ENCODE measurements at places on chromosomes 7 and 10.

DNA sequence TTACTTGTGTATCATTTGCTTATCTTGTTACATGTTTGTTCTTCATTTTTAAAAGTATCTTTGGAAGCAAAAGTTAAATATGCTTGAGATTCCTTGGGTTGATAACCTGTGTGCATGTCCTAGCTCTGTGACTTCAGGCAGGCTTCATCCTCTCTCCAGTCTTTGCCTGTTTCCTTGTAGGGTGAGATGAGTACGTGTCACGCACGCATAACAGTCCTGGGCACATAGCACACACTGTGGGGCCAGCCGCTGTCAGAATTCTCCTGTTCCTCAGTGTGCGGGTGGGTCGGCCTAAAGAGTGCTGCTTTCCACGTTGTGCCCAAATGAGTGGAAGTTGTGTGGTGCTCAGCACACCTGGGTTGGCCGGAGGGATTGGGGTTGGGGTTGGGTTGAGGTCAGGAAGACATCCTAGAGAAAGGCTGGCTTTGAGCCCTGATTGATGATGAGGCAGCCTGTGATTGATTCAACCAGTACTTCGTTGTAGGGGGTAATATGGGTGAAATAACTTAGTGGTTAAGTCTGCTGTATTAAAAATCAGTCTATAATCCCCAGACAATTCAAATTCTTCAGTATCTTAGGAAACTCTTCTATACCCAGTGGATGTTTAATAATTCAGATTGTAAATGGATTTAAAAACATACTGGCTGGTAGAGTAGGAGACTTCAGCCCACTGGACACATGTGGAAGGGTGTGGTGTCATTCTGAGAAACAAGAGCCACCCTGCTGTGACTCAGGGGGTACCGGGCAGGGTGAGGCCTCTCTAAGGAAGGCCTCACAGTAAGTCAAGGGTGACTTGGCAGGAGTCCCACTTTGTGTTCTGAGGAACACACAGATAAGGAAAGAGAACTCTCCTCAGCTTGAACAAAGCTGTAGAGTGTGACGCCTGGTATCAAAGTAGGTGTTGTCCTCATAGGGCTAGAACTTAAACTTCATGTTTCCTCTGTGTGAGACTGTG lies 54.8 kb downstream of the DAGLB start:
- DNase-seq = no peak

GRCh38 chr10:22850541-22850940 lies 77.3 kb upstream of the ARMC3 start:
- DNase-seq = no peak

DNA sequence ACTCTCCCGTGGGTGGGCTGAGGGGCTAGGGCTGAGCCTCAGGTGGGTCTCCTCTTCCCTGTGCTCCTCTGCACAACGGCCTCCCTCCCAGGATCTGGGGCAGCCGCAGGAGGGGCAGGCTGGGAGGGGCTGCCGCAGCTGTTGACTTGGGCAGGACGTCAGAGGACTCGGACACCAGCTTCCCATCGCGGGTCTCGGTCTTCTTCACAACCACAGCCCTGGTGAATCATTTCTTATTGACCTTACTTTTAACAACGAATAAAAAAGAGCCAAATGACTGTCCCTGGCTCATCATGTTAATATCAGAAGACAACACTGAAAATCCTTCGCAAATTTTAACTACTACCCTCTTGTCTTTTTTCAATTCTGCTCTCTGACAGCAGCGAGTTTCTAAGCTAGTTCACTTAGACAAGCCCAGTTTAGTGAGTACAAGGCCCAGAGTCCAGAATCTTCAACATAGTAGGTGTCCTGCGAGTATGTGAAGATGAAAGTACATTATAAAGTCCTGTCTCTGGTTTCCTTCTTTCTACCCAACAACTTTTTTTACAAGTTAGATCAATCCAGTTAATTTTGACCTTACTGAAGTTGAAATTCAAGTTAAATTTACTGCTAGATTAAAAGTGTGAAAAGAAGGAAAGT lies 32.4 kb downstream of the CTNNA3 start:
- no peak for DNase-seq

DNA sequence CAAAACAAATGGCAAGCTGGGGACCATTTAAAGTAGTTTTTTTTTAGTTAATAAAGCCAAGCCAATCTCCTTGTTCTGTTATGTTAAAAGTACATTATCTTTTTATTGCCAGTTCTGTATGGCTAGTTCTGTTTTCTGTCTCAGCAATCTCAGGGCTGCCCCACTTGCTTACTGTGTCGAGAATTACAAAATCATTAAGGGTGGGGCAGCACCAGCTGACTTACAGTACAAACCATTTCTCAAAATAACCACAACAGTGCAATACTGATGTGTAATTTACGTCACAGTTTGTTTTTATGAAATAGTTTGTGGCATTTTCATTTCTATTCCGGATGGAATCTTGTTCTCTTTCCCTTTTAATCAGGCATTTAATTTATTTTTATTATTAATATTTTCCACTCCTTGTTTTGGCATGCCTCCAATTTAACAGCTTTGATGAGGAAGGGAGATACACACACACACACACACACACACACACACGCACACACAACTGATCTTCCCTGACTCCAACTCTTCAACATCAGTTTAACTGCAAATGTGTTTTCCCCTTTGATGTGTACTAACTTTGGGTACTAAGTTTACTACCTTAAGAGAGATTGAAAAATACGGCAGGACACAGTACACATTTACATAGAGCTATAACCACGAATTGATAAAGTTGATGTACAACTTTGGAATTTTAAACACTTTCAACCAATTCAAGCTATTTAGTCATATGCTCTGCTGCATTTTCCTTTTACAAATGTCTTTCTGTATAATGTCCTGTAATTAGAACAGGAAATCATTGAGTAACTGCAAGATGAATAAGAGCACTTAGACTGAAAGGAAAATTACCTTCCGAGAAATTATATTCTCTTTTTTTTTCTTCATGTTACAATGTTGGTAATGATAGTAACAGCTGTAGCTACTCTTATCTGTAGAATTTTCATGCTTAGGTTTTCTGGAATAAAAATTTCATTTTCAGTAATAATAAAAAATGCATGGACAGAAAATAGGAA lies 91.5 kb downstream of the ARID5B start:
- DNase-seq = peak; percentile 30

GRCh38 chr7:121504482-121504881 lies 108.4 kb upstream of the FAM3C start:
- no peak for DNase-seq

GRCh38 chr10:22245567-22245966 lies 27.8 kb upstream of the EBLN1 start:
- no peak for DNase-seq

GRCh38 chr10:24505759-24506158 lies 217.9 kb downstream of the ARHGAP21 start:
- DNase-seq = no peak

- no peak for DNase-seq
These were observed 406.0 kb downstream of the PHF14 start for GRCh38 chr7:11379641-11380040.

DNA sequence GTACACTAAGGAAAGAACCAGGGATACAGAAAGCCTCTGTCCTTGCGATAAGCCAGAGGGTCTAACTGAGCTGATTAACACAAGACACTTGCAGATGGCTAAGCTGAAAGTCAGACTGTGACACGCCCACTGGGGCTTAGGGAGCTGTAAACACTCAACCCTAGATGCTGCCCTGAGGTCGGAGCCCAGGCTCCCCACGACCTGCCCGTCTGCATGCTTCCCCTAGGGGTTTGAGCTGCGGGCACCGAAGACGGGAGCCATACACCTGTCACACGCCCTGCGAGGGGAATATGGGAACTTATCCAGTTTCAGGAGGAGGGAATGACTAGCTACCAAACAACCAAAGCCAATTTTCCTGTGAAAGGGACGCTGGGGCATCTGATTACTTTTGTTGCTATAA lies 96.0 kb downstream of the HTR5A start:
- no peak for DNase-seq

DNA sequence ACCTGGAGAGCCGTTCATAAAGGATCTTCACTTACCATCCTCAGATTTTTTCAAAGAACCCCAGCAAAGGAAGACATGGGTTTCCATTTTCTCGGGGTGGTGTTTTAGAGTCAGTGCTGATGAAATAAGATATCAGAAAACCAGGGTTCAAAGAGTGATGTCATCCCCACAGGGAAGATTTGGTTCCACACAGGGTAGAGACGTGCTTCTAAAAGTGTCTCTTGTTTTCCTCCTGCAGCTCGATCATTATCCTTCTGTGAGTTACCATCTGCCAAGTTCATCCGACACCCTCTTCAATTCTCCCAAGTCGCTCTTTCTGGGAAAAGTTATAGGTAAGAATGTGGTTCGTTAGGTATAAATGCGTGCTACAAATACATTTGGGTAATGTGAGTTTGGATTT lies 323.8 kb upstream of the C7orf33 start:
- no peak for DNase-seq

GRCh38 chr10:35347121-35347562 lies 10.8 kb downstream of the CCNY start:
- no peak for DNase-seq

DNA sequence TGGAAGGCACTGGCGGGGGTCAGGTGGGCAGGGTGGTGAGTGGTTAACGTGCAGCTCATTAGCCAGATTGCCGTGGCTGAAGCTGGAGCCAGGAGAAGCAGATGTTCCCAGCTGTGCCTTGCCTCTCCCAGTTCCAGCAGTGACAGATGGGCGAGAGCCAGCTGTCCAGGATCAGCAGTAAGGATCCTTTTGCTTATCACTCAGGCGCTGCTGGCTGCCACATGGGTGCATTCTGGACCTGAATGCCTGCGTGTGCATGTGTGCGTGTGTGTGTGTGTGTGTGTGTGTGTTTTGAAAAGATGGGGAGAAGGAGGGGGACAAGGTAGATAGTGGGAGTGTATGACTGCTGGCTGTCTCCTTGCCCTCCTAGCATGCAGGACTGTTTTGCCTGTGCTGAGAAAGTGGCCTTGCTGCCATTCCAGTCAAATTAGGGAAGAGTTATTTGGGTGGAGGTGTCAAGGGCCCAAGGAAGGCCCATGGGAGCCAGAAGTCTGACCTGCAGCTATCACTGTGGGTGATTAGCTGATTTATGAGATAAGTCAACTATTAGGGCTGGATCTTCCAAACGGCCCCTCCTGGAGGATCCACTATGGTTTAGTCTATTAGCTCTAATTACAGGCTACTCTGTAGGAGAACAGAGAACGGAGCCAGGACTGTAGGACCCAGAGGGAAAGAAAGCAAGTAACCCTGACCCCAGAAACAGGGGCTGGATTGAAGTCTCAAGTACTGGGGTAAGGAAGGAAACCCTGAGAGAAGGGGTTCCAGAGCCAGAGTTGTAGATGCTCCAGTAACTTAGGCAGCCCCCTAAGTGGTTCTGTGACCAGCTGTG lies 3.3 kb downstream of the EPHA1 start:
- no peak for DNase-seq

- no peak for DNase-seq
These were observed 69.9 kb downstream of the HYCC1 start for GRCh38 chr7:22944022-22944421.

DNA sequence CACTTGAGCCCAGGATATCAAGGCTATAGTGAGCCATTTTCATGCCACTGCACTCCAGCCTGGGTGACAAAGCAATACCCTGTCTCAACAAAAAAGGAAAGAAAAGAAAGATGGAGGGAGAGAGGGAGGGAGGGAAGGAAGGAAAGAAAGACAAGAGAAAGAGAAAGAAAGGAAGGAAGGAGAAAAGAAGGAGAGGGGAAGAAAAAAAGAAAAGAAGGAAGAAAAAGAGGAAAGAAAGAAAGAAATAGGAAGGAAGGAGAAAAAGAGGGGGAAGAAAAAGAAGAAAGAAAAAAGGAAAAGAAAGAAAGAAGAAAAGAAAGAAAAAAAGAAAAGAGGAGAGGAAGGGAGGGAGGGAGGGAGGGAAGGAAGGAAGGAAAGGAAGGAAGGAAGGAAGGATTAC lies 321.5 kb upstream of the CNTNAP2 start:
- DNase-seq = no peak

DNA sequence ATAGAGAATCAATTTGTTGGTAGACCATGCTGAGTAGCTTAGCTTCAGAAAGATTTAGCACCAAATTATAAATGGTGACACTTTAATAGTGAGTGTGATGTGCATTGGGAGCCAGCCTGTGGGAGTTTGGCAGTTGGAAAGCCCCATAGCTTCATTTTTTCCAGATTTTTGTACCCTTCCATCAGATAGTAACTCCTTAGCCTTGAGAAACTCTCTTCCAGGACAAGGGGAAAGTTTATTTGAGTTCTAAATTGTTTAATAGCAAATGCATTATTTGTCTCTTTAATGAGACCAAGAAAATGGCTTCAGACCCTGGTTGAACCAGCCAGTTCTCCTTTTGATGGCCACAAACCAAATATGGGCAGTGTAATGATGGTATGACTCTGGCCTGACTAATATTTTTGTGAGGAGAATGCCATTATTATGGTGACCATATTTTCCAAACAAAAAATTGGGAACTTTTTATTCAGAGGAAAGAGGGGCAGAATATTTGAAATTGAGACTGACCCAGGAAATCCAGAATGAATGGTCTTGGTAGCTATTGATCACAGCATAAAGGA lies 49.8 kb downstream of the PLCE1 start:
- DNase-seq = no peak

- no peak for DNase-seq
These were observed 2.0 kb downstream of the MYOZ1 start for GRCh38 chr10:73639286-73639685.

DNA sequence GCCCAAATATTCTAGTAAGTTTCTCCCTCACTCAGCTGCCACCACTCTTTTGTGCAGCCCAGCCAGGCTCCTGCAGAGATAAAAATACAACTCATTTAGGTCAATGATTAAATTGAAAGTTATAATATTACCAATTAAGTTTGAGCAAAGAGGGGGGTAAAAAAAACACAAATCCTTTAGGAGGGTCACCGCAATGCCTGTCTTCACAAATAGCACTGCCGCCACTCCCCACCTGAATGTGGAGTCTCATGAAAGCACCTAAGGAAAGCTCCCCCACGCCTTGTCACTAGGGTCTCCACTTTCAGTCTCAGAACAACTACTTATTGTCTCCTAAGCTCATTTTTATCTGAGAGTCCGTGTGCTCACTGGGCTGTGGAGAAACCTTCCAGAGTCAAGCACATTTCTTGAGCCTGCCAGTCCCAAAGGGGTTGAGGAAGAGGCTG lies 148.7 kb downstream of the FGFR2 start:
- no peak for DNase-seq

DNA sequence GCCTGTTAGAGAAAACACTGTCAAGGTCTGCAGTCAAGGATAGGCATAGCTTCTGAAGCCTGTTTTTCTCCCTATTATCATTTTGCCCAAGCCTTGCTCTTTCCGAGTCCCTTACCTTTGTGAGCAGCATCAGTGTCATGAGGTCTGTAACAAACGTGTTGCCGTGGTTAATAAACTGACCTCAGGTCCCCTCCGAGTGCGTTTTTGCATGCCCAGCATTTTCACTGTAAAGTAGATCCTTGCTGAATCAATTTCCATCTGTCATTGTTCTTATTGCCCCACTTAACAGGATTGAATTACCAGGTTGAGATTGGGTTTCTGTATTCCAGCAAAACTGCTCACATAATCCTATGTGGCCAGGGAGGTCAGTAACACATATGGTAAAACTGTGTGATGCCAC lies 110.3 kb downstream of the ZNF248 start:
- no peak for DNase-seq

GRCh38 chr7:39332142-39332541 lies 234.1 kb upstream of the YAE1 start:
- DNase-seq = no peak

GRCh38 chr7:2939193-2939885 lies 95.2 kb upstream of the GNA12 start:
- no peak for DNase-seq

- DNase-seq = no peak
These were observed 16.7 kb downstream of the DLG5 start for GRCh38 chr10:77909749-77910375.

GRCh38 chr7:129008645-129009414 lies 46.1 kb downstream of the TNPO3 start:
- no peak for DNase-seq

Data from stimulated activated CD4-positive, alpha-beta T cell treated with anti-CD3 and anti-CD28 coated beads, Interleukin-1b, Interleukin-23, amount 100 ng/mL, for 24 hours (primary cell).